ENCODE measurements at places on chromosomes 12 and 14. TPM values are rescaled to one million over a fixed set of nuclear protein-coding genes. Genes with fewer than 3 reads are reported as not detected.

- DNase-seq = no peak
Measured at GRCh38 chr14:42185718-42186117, 579.0 kb downstream of the LRFN5 start.

GRCh38 chr14:32947792-32948191 lies 9.1 kb downstream of the NPAS3 start:
- no peak for DNase-seq

CLEC2A gene
- not detected for total RNA-seq

GRCh38 chr12:102016472-102016871 lies 45.3 kb downstream of the WASHC3 start:
- DNase-seq = no peak

GRCh38 chr12:28456934-28457710 lies 266.9 kb downstream of the CCDC91 start:
- DNase-seq = no peak

LUM gene
- 79.4 TPM for total RNA-seq

DNA sequence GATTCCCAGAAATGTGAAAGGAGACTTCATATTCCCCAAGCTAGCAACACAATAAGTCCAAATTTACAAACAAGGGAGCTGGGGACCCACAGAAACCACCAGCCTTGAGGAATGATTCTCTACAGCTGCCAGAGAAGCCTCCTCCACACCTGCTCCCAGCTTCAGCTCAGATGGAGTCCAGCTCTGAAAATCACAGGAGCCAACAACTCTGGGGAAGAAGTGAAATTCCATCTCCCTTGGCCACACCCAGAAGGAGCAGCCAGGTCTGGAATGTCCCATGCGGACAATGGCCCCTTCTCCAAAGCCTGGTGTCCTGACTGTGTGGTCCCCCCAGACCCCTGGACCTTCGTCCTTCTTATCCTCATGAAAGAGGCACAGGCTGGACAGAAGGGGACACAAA lies 45.4 kb downstream of the SYNE3 start:
- DNase-seq = no peak

DNA sequence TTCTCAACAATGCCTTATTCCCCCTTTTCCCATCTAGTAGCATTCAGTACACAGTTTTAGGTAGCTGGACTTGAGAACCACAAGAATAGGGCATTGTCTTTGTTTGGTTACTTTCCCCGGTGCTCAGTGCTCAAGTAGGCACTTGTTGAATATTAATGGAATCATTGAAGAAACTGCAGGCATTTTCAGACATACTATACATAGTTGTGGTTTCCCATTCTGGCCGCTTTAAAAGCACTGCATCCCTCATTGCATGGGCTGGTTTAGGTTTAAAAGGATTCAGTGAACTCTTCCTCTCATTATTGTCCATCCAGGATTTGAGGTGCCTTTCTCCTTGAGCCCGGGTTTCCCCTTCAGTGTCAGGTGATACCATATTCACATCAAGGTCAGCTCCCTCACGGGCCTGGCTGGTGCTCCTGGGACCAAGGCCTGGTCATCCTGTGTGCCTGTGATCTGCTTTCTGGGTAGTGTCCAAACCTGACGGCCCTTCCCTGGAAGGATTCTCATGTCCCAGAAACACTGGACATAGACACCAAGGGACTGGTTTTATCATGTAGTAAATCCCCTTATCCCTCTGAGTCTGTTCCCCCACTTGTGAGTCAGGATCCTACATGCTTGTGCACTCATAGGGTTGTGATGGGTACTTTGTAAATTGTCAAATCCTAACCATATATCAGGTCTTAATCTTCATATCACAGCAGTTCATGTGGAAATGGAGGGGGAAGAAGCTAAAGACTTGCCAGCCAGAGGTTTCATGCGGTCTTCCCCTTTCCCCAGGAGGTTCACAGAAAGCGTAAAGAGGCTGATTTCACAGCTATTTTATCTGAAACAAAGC lies 7.4 kb downstream of the TCP11L2 start:
- DNase-seq = no peak

DNA sequence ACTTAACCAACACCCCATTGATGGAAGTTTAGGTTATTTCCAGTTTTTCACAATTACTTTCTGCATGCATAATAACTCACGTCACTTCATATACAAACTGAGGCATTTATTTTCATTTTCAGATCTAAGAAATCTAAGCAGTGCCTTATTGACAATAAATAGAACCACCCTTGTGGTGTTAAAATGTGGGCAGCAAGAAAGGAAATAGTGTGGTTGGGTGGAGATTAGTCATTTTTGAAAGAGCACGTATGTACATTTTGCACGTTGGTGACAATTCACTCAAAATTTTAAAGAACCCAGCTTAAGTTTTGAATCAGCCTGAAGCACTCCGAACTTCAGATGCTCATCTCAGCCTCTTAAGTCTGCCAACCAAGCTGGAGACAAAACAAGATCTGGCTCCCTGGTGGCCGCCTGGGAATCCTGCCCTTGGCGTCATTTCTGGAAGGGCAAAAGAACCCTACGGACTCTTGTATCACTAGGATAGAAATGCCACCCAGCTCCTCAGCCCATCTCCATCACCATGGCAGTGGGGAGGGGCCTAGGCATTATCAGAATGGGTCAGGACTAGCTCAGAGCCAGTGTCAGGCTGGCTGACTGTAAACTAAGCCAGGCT lies 89.5 kb upstream of the BCL2L14 start:
- no peak for DNase-seq

KRT83 gene
- total RNA-seq = 0.21 TPM

RTN1 gene
- total RNA-seq = 10.8 TPM

DNA sequence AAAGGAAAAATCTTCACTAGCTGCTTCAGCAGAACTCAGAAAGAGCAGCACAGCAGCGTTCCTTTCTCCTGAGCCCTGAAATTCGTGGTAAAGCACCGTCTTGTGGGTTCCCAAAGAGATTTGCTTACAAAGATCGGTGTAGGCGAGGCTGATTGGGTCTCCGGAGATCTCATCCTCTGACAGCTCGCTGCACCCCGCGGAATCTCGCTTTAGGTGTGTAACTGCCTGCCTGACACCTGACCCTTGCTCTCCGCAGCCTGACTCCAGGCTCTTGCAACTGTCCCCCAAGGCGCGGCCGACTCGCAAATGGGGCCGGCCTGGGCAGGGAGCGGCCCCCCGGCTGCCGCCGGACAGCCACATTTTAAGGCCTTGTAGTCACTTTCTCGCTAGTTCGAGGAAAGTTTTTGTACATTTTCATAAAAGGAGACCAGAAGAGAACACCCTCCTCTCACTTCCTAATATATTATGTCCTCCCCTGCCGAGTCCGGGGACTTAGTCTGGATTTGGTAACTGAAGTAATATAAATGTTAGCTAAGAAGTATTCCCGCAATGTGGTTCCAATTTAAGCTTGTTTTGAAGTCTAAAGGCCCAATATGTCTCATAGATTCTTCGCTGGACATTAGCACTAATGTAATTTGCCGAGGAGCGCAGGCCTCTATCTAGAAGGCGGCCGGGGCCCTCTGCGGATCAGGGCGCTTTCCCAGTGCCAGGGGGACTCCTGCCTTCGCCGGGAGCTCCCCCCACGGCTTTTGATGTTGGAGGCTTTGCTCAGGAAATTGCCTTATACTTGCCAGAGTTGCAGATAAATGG lies 177.3 kb upstream of the CDKN3 start:
- no peak for DNase-seq

DLK1 gene
- total RNA-seq = not detected

DNA sequence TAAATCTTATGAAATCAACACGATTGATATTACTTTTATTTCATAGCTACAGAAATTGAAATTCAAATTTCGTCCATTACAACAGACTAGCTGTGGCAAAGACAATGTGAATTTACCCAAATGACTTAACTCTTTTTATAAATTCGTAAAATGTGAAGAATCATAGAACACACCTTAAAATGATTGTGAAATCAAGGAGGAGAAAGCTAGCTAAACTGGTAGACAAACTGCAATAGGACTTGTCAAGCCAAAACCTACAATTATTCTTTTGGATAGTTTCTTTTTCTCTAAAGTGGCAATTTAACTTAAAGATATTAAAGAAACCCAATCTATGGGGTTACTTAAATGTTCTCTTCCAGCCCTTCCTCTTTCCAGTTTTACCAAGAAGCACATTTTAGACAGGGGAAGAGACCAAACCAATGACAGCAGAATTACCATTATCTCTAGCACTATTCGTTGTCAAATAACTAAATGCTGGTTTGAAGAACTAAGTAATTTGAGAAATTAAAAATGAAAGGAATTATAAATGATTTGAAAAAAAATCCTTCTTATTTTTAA lies 807 bp upstream of the SLC16A7 start:
- DNase-seq = no peak

- DNase-seq = peak; percentile 59
Measured at GRCh38 chr12:52865090-52865944, 16.5 kb upstream of the KRT78 start.

AKAP5 gene
- total RNA-seq = 0.51 TPM

DNA sequence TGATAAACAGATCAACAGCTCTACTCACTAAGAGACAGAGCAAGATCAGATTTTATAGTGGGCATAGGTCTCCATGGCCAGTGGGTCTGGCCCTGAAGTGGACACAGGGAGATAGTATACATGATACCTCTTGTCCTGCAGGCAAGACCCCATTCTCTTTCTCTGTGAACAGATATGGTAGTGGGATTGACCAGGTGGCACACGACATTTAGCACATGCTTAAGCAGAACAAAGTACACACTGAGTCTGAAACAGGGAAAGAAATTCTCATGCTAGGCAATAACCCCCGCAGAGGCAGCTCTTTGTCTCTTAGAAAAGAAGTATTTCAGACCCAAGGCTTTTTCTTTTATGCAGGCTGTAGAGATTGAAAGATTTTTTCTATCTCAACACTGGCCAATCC lies 1331.2 kb downstream of the FSCB start:
- DNase-seq = no peak

DNA sequence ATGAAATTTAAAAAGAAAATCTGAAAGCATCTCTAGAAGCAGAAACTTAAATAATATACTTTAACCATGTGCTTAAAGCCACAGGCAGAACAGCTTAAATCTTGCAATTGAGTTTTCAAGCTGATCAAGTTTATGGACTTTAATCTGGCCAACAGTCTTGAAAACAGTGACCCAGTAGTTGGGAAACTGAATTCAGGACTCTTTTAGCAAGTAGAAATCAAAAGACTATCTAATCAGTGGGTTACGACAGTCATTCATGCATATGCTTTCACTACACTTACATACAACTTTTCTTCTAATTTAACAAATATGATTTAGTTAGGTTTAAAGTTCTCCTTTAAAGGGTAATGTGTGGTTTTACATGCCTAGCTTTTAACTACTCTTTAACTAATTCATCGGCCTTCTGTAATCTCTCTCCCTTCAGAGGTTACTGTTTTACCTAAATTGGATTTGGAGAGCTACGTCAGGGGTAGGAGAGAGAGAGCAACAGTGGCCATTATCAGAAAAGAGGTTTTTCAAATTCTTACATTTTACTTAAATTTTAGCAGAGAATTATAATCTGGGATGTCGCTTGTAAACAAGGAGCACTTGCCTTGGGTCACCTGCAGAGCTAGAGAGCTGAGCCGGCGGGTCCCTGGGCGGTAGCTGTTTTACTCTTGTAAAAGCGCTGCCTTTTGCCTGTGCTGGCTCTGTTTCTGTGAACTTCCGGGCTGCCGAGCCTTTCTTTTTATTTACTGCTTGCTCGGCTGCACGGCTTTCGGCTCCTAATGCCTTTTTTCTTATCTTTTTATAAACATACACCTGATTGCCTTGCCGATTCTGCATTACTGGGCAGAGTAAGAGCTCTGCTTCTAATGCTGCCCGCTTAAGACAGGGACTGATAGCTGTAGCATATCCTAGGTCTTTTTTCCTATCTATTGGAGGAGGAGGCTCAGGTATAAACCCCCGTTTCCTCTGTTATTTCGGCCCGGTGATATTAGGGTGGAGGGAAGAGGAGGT lies 17.4 kb upstream of the LYZ start:
- DNase-seq = no peak

DNA sequence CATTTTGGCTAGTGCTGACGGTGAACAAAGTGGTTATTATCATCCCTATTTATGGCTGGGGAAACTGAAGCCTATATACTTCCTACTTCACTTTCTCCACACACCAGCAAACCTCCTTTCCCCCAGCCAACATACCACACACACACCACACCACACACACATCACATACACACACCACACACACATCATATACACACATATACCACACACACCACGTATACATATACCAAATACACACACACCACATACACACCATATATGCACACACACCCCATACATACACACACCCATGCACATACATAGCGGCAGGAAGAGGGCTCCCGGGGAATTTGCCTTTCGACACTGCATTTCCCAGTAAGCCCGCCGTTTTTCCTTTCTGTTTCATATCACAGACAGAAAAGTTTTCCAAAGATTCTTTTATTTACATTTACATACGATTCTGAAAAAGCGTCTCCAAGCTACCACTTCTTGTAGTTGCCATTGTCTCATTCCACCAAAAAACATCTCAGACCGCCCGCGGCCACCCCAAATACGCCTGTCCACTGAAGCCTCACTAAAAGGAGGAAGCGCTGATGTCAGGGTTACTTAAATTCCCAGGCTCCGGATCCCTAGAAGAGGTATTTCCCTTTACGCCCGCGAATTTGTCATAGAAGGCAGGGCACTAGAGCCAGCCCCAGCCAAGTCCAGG lies 823 bp upstream of the RAB5B start:
- DNase-seq = no peak

GRCh38 chr14:80356413-80356812 lies 145.1 kb upstream of the DIO2 start:
- no peak for DNase-seq

- no peak for DNase-seq
Measured at GRCh38 chr14:64061706-64062105, 208.9 kb downstream of the SYNE2 start.

DNA sequence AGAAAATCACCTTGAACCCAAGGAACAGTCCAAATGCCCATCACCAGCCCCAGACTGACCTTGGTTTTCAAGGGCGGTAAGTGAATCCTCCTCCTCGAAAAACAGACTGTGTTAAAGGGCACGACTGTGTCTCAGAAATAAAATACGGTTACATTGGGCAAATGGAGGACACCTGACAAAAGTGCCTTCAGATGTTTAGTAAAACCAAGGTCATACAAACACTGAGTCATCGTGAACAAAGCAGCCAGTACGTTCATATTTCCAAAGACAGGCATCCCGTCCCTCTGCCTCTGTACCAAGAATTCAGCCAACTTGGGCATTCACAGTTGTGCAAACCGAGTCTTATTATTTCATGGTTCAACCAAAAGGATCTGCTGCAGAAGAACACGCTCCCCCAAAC lies 25.9 kb downstream of the FOXN3 start:
- DNase-seq = no peak

EXOC5 gene
- total RNA-seq = 62.5 TPM

DNA sequence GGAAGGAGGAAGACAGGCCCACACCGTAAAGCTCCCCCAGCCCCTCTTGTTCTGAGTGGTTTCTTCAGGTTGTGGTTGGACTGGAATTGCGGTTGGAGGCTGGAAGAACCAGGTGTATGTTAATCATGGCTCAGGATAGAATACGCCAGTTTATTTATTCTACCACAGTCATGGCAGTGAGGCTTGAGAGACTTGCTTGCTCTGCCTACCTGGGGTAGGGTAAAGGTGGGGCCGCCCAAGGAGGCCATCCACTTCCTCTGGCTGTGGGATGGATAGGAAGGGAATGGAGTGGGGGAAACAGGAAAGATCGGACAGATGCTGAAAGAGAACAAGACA lies 8.1 kb downstream of the SHMT2 start:
- no peak for DNase-seq

Data from uterus (tissue), 4 donors.